ENCODE measurements at places on chromosomes 1 and 21. TPM values are rescaled to one million over a fixed set of nuclear protein-coding genes. Genes with fewer than 3 reads are reported as not detected.
A peak's percentile ranks its signal among the peaks of the same experiment; 100 is the strongest.

- no peak overlapping the region for H3K27ac ChIP-seq
- no peak overlapping the region for H3K4me3 ChIP-seq
- no peaks in the 10 kb centered on the region for H3K36me3 ChIP-seq
- no peaks in the 10 kb centered on the region for H3K27me3 ChIP-seq
- H3K4me1 ChIP-seq = peaks cover 3% of the 10 kb centered on the region
- no peak for DNase-seq
Measured at GRCh38 chr1:69914976-69915765, 290.2 kb downstream of the LRRC40 start.

DNA sequence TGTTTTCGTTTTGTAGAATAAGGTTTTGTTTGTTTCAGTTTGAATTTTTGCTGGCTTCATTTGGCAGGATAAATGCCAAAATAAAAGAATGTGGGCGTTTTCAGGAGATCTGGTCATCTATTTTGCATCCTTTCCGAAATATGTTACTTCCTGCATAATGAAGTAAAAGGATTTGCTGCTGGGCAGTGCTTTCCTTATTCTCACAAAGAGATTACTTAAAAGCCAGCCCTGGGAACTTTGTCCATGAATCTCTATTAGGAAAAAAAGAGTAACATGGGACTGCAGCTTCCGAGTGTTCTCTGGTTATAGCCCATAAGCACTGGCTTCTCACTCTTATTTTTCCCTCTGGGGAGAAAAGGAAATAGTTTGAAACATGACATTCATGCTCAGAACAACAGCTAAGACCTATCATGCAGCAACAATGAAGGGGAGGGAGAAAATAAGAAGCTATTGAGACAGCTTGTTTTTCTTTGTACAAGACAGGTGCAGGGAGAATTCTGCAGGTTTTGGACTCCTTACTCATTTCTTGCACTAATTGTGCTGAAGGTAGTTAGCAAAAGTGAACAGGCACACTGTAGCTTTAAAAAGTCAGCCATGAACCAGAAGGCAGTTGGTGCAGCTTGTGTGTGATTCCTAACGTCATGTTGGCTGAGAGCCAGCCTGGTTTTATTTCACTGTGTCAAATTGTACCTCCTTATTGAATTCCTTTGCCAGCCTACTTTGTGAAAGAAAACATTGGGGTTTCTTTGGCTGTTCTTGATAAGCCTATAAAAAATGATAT, at the start of gene SAMD13:
SAMD13 (plus strand) TSS at position 705 of the 781 bp plus-strand sequence. CDS start 1,527 bp downstream, outside the sequence.
- no peaks in the 10 kb centered on the region for H3K27me3 ChIP-seq
- H3K4me3 ChIP-seq = peak within 1 kb of the TSS; percentile 50
- peaks cover 57% of the 10 kb centered on the region for H3K4me1 ChIP-seq
- H3K36me3 ChIP-seq = no peaks in the 10 kb centered on the region
- no peak for DNase-seq

DNA sequence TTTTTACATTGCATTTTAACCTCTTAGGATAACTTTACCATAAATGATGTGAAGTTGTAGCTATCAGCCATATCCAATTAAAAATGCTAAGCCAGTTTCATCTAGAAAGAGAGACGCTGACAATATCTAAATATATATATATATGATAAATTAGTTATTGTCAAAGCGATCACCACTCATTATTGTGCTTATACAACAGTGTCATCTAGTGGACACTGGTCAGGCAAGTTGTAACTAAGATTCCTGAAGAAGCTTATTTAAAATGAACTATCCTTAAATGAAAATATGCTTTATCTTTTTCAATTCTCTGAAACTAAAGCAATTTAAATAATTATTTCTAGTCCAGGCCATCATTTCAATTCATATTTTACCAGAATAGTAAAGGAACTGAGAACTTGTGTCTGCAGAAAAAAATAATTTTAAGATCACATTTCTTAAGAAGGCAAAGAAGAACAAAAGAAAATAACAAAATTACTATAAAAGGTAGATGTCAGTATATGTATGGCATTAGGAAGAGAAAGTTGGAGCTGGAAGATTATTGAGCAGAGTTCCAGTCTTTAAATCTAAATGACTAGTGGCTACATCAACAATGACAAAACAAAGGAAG, 193.3 kb upstream of the SNX7 start:
- no peaks in the 10 kb centered on the region for H3K27me3 ChIP-seq
- H3K27ac ChIP-seq = no peak overlapping the region
- H3K4me1 ChIP-seq = no peaks in the 10 kb centered on the region
- DNase-seq = no peak

DNA sequence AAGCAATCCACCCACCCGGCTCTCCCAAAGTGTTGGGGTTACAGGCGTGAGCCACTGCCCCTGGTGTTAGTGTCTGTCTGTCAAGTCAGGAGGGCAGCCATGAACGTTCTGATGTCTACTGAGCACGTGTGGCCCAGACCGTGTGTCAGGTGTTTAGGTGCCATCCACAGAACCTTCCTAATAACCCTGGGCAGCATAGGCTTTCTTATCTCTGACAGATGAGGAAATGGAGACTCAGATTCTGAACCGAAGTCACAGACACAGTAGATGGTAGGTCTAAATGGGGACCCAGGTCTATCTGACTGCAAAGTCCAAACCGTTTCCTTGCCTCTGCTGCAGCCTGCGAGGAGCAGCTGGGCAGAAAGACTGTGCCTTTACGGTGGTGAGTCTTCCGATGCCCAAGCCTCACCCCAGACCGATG, 622 bp upstream of the IL6R start:
- no peaks in the 10 kb centered on the region for H3K27me3 ChIP-seq
- peak overlapping the region; percentile 98 for H3K27ac ChIP-seq
- no peak for DNase-seq
- H3K4me3 ChIP-seq = peak overlapping the region; percentile 81
- H3K4me1 ChIP-seq = peaks cover 42% of the 10 kb centered on the region

DNA sequence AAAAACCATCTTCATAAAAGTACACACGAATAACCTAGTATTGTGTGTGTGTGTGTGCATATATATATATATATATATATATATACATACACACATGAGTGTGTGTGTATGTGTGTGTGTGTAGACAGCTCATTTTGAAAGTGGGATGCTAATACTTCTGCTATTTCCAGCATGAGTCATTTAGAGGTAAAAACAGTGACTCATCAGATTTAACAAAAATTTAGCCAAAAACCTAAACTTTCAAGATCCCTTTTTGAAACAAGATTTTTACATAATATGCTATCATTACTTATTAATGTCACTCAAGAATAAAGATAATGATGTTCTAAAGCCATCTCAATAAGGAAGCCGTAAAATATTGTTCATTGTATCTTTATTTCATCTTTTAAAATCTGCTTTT, 35.6 kb upstream of the ADGRL4 start:
- no peak overlapping the region for H3K27ac ChIP-seq
- DNase-seq = no peak
- H3K27me3 ChIP-seq = no peaks in the 10 kb centered on the region
- no peak overlapping the region for H3K4me3 ChIP-seq
- no peaks in the 10 kb centered on the region for H3K4me1 ChIP-seq

DNA sequence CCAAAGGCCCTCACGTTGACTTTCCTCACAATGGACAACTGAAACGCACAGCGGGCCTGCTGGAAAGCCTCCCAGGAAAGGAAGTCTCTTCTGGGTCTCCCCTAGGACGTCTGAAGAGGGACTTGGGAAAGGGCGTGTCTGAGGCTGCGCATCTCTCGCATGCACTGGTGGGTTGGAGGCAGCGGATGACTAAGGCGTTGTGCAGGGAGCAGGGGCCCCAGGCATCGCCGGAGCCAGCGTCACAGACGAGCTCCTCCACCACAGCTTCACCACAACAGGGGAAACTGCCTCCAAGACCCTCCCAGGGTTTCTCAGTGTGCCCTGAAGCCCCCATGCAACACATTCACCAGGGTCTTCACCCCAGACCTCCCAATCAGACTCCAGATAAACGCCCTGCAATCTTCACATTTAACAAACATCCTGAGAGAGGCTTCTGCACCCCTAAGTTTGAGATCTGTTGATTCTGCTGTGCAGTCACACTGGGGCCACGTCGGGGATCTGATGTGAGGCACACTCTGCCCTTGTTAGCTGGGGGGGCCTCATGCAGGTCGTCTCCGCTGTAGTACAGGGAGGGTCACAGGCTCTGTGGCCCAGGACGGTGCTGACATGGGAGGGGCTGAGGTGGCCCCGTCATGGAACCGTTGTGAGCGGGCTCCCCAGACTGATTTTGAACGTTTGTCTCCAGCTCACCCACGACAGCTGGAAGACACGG, 7.0 kb upstream of the TFF1 start:
- peaks cover 59% of the 10 kb centered on the region for H3K27me3 ChIP-seq
- H3K4me1 ChIP-seq = no peaks in the 10 kb centered on the region
- no peak overlapping the region for H3K4me3 ChIP-seq
- H3K36me3 ChIP-seq = no peaks in the 10 kb centered on the region

GRCh38 chr1:91099746-91100621, 78.1 kb upstream of the ZNF644 start:
- peaks cover 8% of the 10 kb centered on the region for H3K4me1 ChIP-seq
- no peak for DNase-seq
- H3K36me3 ChIP-seq = no peaks in the 10 kb centered on the region
- no peak overlapping the region for H3K4me3 ChIP-seq
- no peaks in the 10 kb centered on the region for H3K27me3 ChIP-seq

DNA sequence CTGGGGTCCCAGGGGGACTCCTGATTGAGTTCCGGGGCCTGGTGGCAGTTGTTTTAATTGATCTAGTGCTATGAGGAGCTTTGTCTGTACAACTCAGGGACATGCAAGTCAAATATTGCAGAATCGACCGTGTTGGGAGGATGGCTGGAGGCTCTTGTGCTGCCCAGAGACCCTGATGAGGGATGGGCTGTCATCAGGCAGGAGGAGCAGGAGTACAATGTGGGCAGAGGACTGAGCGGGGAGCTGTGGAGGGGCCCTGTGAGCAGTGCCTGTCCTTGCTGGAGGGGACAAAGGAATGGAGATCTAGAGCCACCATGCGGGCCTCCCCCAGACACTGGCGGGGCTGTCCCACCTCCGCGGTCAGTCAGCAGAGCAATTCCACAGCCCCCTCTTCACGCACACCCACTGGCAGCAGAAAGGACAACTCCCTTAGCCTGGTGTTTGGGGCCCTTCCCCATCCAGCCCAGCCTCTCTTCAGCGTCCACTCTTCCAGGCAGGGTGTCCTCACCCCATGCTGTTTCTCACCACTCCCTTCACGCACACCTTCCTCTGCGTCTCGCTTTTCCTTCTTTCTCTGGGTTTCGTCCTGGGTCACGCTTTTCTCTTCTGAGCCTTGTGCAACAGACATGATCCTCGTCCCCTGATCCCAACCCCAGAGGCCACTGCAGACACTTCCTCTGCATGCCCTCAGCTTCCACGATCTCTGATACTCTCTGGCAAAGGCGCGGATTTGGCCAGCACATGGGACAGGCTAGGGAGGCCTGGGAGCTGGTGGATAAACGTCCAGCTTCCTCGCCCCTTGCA, 122.6 kb downstream of the GRIK3 start:
- no peak overlapping the region for H3K4me3 ChIP-seq
- H3K27me3 ChIP-seq = no peaks in the 10 kb centered on the region
- no peaks in the 10 kb centered on the region for H3K4me1 ChIP-seq
- H3K36me3 ChIP-seq = no peaks in the 10 kb centered on the region

The LMX1A gene
- 0.98 TPM for total RNA-seq

The GON4L gene
- 29.3 TPM for total RNA-seq
